ENCODE measurements at places on chromosomes 7 and 10. TPM values are rescaled to one million over a fixed set of nuclear protein-coding genes. Genes with fewer than 3 reads are reported as not detected.

GRCh38 chr7:50745336-50745735 is 37.4 kb downstream of the GRB10 start:
- H3K4me1 ChIP-seq: peaks cover 4% of the 10 kb centered on the region
- no peak overlapping the region for H3K4me3 ChIP-seq
- no peak for DNase-seq
- peaks cover 6% of the 10 kb centered on the region for H3K27me3 ChIP-seq

GRCh38 chr10:323651-324293 is 188.5 kb downstream of the ZMYND11 start:
- peaks cover 7% of the 10 kb centered on the region for H3K36me3 ChIP-seq
- H3K27ac ChIP-seq: peak overlapping the region; percentile 13
- H3K4me1 ChIP-seq: peaks cover 13% of the 10 kb centered on the region
- peak; percentile 80 for DNase-seq
- H3K27me3 ChIP-seq: no peaks in the 10 kb centered on the region

- no peaks in the 10 kb centered on the region for H3K4me1 ChIP-seq
- H3K27ac ChIP-seq: no peak overlapping the region
- no peaks in the 10 kb centered on the region for H3K36me3 ChIP-seq
- DNase-seq: no peak
These were observed 44.0 kb upstream of the CRTAC1 start for GRCh38 chr10:98074315-98074911.

GRCh38 chr7:80950550-80950967 is 31.7 kb upstream of the SEMA3C start:
- H3K27me3 ChIP-seq: no peaks in the 10 kb centered on the region
- DNase-seq: no peak
- H3K36me3 ChIP-seq: no peaks in the 10 kb centered on the region

BMPER gene
- total RNA-seq: not detected

CYP2C19 gene
- total RNA-seq: not detected

Data from activated CD8-positive, alpha-beta memory T cell treated with anti-CD3 and anti-CD28 coated beads, Interleukin-2, amount 10 ng/mL, durations not matched to agents 7 days and 5 days (primary cell).